ENCODE measurements at places on chromosomes 7 and 10.

DNA sequence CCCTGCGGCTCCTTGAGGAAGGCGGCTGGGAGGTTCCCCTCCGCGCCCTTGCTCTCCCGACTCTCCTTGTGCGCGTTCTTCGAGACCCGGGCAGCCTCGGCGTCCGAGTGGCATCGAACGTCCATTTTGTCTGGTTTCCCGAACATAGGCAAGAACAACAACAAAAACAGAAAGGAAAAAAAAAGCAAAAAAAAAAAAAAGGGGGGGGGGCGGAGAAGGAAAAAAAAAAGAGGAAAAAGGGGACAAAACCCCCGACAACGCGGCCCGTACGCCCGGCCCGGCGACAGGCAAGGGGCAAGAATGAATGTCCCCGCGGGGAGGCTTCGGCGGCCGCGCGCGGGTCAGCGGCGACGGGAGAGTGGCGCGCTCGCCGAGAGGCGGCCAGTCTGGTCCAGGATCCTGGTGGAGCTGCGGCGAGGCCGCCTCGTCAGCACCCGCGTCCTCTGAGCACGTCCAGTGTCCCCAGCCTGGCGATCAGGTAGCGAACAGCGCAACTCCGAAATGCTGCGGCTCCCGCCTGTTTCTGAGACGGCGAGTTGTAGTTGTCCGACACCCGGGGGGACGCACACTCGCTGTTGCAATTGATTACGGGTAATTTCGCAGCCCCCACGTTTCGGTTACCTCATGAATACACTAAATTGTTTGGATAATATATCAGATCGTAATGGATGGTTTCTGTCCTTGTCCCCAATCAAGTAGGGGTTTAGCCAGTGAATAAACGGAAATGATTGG is at the start of gene VAX1:
Gene VAX1, minus strand, starts transcription at position 360 of the 732 bp plus-strand sequence. Its CDS starts 214 bp downstream, at position 146.
- DNase-seq: no peak

GRCh38 chr10:126170371-126170770 is 217.9 kb downstream of the ADAM12 start:
- DNase-seq: no peak

DNA sequence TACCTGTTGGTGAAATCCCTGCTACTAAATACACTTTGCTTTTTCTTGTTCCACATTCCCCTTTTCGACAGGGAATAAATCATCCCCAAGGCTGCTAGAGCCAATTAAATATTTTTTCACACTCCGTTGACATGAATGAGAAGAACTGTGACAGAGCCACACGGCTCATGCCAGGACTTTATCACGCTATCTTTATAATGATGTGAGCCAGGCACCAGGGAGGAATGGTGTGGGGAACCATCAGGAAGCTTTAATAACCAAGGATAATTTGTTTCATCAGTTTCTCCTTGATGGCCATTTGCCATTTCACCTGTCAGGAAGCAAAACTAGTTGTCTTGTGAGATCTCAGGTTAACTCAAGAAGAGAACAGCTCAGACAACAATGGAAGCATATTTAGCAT is 193.0 kb upstream of the C7orf33 start:
- DNase-seq: no peak

GRCh38 chr7:9796241-9796640 is 1177.4 kb upstream of the PHF14 start:
- DNase-seq: no peak

GRCh38 chr7:11830582-11831155 is 1.3 kb downstream of the THSD7A start:
- DNase-seq: no peak

GRCh38 chr10:54266395-54266794 is 534.6 kb downstream of the PCDH15 start:
- no peak for DNase-seq

GRCh38 chr7:51175992-51176388 is 140.6 kb downstream of the COBL start:
- DNase-seq: no peak

- DNase-seq: no peak
Measured at GRCh38 chr10:118340486-118340885, 1.6 kb downstream of the FAM204A start.

GRCh38 chr7:30708412-30708811 is 26.2 kb upstream of the CRHR2 start:
- no peak for DNase-seq

GRCh38 chr7:128056901-128057300 is 25.7 kb upstream of the LRRC4 start:
- no peak for DNase-seq

GRCh38 chr7:51430480-51431086 is 114.0 kb upstream of the COBL start:
- DNase-seq: peak; percentile 54

DNA sequence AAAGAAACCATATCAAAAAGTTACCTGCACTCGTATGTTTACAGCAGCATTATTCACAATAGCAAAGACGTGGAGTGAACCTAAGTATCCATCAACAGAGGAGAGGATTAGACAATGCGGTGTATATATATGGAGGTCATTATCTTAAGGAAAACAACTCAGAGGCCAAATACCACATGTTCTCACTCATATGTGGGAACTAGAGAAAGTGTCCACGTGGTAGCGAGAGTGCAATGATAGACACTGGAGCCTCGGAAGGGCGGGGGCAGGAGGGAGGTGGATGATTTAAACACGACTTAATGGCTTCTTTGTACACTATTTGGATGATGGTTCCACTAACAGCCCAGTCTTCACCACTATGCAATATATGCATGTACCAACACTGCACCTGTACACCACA is 40.1 kb upstream of the RNF32 start:
- DNase-seq: no peak

DNA sequence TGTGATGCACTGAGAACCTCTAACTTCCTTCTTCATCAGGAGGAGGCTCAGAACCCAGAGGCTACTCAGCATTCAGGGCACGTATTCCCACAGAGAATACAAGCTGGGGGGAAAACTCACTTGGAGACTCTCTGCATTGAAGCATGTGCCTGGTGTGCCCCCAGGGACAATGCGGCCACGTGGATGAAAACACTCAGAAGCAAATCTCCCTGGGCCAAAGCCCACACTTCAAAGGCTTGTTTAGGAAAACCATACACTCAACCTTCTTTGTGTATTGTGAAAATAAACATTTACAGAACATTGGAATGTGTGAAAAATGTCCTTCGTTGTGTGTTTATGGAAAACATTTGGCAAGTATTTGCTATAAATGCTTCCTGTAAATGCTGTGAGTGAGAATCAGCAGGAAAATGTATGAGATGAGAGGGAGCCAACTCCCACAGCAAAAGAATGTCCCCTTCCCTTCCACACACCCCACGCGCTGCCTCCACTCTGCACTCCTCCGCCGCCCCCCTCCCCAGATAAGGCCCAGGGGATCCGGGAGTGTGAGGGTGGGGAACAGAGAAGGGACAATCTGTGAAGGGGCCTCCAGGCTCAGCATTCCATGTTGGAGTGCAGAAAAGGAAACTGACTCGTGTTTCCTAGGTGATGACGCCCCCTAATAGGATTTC is 339.5 kb downstream of the ELMO1 start:
- no peak for DNase-seq

- no peak for DNase-seq
Measured at GRCh38 chr10:80166581-80167470, 34.3 kb downstream of the PLAC9 start.

DNA sequence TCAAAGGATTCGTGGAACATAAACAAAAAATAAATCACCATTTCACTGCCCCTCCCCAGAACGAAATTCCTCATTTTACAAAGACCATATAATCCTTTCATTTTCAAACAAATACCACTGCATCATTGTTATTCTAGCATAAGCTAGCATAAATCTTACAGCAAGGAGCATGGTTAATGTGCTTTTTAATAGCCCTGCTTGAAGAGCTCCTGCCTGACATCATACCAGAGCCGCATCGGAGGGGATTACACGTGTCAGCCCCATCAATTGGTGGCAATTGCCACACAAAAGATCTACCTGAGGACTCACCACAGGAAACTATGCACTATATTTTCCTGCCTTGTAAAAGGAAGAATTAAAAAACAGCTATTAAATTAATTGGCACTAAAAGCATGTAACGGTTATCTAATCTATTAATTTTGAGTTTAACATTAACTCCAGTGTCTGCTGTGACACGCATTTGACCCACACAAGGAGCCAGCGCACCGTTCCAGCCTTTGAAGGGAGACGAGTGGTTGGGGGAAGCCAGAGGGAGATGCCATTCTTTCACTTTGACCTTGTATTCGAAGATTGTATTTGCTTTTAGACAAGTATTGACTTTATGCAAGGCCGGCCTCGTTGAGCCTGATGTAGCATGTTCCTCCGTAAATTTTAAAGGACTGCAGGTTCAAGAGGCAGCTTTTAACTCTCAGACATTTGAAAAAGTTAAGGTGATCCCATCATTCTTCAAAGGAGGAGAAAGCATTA is 261.1 kb upstream of the RNF32 start:
- DNase-seq: no peak

- DNase-seq: no peak
Measured at GRCh38 chr10:58797356-58797755, 284.7 kb downstream of the BICC1 start.

DNA sequence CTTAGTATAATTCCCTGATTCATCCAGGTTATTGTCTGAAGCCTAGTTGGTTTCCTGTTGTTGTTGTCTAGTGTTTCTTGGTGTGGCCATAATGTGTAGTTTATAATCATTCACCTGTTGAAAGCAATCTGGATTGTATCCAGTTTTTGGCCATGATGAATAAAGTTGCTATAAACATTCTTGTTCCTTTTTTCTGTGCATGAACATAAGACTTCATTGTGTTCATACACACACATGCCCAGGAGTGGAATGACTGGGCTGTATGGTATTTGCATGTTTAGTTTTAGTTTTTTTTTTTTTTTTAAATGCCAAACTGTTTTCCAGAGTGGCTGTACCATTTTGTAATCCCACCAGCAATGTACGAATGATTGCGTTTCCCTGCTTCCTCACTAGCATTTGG is 349.8 kb downstream of the SDK1 start:
- DNase-seq: no peak

DNA sequence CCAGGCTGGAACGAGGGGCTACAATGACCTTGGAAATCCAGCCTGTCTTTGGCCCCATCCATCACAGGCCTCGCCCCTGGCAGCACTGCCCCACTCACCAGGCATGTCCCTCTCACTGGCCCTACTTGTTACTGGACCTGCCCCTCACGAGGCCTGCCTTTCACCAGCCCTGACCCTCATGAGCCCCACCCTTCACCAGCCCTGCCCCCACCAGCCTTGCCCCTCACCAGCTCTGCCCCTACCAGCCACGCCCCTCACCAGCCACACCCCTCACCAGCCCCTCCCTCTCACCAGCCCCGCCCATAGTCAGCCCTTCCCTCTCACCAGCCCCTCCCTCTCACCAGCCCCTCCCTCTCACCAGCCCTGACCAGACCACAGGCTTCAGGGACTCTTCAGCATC is 57.8 kb downstream of the COL26A1 start:
- no peak for DNase-seq

- no peak for DNase-seq
Measured at GRCh38 chr7:116809636-116810266, 52.6 kb upstream of the CAPZA2 start.

DNA sequence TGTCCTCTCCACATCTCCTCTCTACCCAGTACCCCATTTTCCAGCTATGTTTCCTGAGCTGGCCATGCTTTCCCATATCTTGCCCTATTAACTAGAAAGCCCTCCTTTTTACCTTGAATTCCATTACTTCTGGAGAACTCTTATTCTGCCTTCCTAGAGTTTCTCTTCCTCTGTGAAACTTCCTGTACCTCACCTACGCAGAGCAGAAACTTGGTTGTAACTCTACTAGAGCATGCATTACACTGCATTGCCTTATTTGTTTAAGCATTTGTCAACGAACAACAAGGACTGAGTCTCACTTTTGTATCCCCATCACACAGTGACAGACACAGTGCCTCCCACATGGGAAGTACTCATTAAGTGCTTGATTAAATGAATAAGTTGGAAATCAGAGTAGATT is 36.4 kb downstream of the VCL start:
- DNase-seq: no peak

- no peak for DNase-seq
Measured at GRCh38 chr7:108245523-108246226, 115.5 kb upstream of the LAMB4 start.

DNA sequence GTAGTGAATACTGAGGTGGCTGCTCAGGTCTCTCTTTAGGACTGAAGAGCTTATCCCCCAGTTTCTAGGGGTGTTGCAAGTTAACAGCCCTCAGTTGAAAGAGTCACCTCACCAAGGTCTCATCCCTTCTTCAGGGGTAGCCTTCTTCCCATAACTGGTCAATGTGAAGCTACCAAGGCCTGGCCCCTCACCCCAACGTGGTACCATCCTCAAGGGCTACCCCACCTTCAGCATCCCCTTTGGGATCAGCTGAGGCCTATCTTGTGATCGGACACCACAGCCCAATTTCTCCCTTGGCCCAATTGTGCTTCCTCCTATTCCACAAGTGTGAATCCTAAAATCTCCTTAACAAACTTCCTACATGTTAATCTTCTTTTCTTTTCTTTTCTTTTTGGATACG is 289.5 kb upstream of the MKLN1 start:
- DNase-seq: no peak

DNA sequence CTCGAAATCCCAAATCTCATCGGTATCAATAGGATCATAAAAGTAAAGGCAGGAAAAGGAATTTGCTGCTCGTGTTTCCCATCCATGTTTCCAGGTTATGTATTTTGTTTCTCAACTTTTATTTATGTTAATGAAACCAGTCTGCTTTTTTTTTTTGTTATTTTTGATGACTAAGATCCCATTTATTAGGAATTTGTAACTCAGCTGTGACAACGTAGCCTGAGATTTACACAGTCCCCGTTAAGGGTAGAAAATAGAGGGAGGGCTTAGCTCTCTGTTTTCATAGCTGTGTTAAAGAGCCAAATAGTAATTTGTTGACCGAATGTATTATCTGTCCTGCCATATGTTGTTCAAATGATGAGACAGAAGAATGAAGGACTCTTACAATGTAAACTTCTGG is 164.0 kb downstream of the MGMT start:
- DNase-seq: no peak

GRCh38 chr7:95596198-95597063 is at the start of gene PDK4:
Gene PDK4 (minus strand): TSS chr7:95596516. CDS start chr7:95596293, 223 bp downstream.
- peak; percentile 65 for DNase-seq

GRCh38 chr10:118953598-118954393 is 75.7 kb upstream of the NANOS1 start:
- no peak for DNase-seq

DNA sequence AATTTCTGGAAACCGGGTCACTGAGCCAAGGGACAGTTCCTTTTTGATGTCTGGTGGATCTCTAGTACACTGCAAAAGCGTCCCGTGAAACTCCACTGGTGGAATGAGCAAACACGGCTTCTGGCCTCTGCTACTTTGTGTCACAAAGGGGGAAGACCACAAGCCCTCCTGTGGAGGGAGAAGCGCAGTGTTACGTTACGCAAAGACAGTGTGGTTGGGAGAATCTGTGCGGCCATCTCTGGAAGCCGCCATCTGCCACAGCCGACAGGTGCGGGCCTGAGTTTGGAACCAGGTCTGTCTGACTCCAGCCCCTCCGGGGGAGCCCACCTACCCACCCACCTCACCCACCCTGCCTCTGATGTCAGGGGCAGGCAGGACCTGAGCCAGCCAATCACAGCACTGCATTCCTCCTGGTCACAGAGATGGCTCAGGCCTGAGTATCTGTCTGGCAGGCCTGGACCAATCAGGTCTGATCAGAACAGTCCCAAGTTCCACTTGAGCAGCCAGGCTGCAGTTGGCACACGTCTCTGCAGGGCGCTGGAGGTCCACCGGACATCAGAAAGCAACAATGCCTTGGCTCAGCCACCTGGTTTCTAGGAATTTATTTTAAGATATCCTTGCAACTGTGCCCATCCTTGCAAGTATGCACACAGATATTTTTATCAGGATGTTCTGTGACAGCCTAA is 3.0 kb upstream of the CYP2W1 start:
- DNase-seq: no peak

GRCh38 chr7:155763122-155763521 is 49.1 kb downstream of the SHH start:
- no peak for DNase-seq

GRCh38 chr7:154672659-154673415 is 330.1 kb downstream of the PAXIP1 start:
- no peak for DNase-seq

Data from liver (tissue), 10 donors.